Diencephalon (tissue), 1 donor: ENCODE measurements at places on chromosomes 1 and 21. TPM values are rescaled to one million over a fixed set of nuclear protein-coding genes. Genes with fewer than 3 reads are reported as not detected.

Gene LCE2B
- total RNA-seq = not detected

Gene RCC2
- total RNA-seq = 31.6 TPM

Gene WNT3A
- not detected for total RNA-seq

Gene KCNJ9
- 18.5 TPM for total RNA-seq

Gene ANGPTL1
- total RNA-seq = 1.8 TPM

Gene RAP1GAP
- 47.1 TPM for total RNA-seq
